ENCODE measurements at places on chromosomes 11 and 22. TPM values are rescaled to one million over a fixed set of nuclear protein-coding genes. Genes with fewer than 3 reads are reported as not detected.

The FOLR3 gene
- not detected for total RNA-seq

The POTEH gene
- total RNA-seq = not detected

The ESAM gene
- under 0.01 TPM for total RNA-seq

The LUZP2 gene
- 0.15 TPM for total RNA-seq

The FOLR1 gene
- total RNA-seq = not detected

The NCR3LG1 gene
- total RNA-seq = 4.2 TPM

The DEUP1 gene
- not detected for total RNA-seq

The FAT3 gene
- total RNA-seq = 0.59 TPM

The SLC35C1 gene
- total RNA-seq = 22.0 TPM

The MS4A12 gene
- total RNA-seq = not detected

The ASCL2 gene
- not detected for total RNA-seq

The C11orf86 gene
- total RNA-seq = not detected

The RTN4R gene
- total RNA-seq = 3.4 TPM

The TMPRSS4 gene
- total RNA-seq = not detected

The SRPRA gene
- 98.9 TPM for total RNA-seq

The CCDC15 gene
- 3.4 TPM for total RNA-seq

The SCUBE2 gene
- total RNA-seq = 0.30 TPM

The TAF6L gene
- 22.0 TPM for total RNA-seq

The ANKK1 gene
- total RNA-seq = not detected

The NELL1 gene
- total RNA-seq = not detected

The PNPLA3 gene
- total RNA-seq = 10.7 TPM

The DCHS1 gene
- total RNA-seq = 4.3 TPM

The FLRT1 gene
- under 0.01 TPM for total RNA-seq

The BATF2 gene
- 1.3 TPM for total RNA-seq
